ENCODE measurements at places on chromosomes 7 and 10. TPM values are rescaled to one million over a fixed set of nuclear protein-coding genes. Genes with fewer than 3 reads are reported as not detected.

Gene LRRTM3
- total RNA-seq: not detected

Gene ALOX5
- total RNA-seq: 1.8 TPM

Gene CHST15
- 16.7 TPM for total RNA-seq

Gene NOLC1
- total RNA-seq: 26.6 TPM

GRCh38 chr10:49161411-49161997, 26.7 kb downstream of the TMEM273 start:
- no peak overlapping the region for H3K27ac ChIP-seq
- peaks cover 72% of the 10 kb centered on the region for H3K36me3 ChIP-seq
- DNase-seq: no peak

GRCh38 chr7:114415064-114415989, 712 bp downstream of the FOXP2 start:
- peak overlapping the region; percentile 37 for H3K4me3 ChIP-seq
- H3K36me3 ChIP-seq: no peaks in the 10 kb centered on the region
- H3K27me3 ChIP-seq: no peaks in the 10 kb centered on the region
- no peaks in the 10 kb centered on the region for H3K4me1 ChIP-seq
- DNase-seq: no peak

- H3K36me3 ChIP-seq: no peaks in the 10 kb centered on the region
- H3K27me3 ChIP-seq: no peaks in the 10 kb centered on the region
- no peaks in the 10 kb centered on the region for H3K4me1 ChIP-seq
- no peak for DNase-seq
These were observed 712.1 kb downstream of the PHTF2 start for GRCh38 chr7:78510580-78511188.
